Activated CD4-positive, CD25-positive, alpha-beta regulatory T cell (primary cell): ENCODE measurements at places on chromosomes 7 and 10.

DNA sequence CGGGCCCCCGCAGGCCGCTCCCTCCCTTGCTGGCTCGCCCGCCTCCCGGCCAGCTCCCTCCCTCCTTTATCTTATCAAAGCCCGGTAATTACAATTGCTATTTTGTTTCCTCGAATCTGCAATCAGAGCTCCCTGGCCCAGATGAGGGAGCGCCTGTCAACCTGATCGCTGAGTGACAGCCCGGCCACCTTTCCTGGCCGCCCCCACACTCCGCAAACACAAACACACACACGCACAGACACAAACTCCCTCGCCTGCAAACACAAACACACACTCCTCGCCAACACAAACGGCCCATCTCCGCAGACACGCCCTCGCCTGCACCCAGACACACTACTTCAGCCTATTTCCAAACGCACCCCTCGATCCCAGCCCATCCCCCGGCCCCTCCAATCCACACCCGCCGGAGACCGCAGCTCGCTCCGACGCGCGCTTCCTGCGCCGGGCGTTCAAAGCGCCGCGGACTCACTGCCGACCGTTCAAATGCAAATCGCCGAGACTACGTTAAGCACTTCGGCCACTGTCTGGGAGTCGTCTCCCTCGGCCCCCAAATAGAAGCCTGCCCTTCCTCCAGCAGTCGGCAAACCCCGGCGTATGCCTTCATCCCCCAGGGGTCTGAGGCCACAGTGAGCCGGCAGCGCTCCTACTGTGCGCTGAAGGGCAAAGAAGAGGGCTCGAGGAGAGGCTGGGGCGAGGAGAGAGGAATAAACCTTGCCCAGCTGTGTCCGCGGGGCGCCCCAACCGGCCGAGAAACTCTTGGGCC is 3.0 kb upstream of the FGF8 start:
- DNase-seq, result no peak

DNA sequence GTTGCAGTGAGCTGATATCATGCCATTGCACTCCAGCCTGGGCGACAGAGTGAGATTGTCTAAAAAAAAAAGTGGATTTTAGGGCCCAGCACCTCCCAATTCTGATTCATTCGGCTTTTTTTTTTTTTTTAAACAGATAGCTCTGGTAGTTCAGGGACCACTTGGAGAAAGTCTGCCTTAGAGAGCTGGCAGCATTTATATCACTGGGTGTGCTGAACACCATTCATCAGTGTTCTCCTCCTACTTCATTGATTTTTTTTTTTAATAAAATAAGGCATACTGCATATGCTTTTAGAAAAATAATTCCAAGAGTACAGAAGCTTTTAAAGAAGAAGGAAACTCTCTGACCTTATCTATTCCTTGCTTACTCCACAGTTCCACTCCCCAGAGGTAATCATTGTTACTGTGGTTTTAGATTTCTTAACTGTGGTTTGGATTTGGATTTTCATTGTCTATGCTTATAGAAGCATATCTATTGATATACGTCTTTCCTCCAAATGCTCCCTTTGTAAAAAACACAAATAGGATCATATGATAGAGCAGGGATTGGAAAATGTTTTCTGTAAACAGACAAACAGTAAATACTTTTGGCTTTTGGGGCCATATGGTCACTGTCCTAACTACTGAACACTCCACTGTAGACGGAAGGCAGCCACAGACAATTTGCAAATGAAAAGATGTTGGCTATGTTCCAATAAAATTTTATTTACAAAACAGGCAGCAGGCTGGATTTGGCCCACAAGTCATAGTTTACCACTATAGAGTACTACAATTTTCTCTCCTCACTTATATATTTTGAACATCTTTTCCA is 21.1 kb upstream of the SAR1A start:
- no peak for DNase-seq

- no peak for DNase-seq
Observed at GRCh38 chr10:84397735-84398144, 69.4 kb downstream of the CCSER2 start.

GRCh38 chr10:86264481-86265231 is 101.9 kb downstream of the GRID1 start:
- DNase-seq, result no peak

DNA sequence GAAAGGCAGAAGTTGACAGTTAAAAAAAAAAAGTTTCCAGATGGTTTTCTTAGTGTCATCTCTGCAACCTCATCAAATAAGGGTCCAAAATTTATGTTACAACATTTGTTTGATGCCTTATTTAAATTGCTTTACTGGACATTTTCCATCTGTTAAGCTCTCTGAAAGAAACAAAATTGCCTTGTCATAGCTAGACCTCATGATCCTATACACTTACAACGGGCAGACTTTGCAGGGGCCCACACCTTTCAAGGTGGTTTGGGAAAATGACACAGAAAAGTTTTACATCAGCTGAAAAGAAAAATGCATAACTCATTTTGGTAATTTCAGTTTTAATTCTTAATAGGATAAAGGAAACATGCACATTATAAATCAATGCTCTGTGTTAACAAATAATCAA is 1.4 kb upstream of the TES start:
- DNase-seq, result no peak

DNA sequence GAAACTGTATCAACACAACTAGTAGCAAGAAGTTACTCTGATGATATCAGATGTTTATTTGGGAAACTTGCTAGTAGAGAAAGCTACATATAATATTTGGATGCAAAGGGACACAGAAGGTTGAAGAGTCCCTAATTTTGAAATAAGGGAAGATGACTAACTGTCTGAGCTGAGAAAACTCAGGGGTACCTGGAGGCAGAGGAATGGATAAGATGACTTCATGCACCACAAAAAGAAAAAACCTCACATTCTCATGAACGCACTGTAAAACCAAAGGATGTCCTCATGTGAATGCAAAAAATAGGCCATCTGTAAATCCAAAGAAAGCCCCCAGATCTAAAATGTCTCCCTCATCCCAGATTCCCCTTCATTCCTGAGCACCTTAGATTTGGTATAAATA is 29.3 kb downstream of the PRSS2 start:
- DNase-seq, result no peak

DNA sequence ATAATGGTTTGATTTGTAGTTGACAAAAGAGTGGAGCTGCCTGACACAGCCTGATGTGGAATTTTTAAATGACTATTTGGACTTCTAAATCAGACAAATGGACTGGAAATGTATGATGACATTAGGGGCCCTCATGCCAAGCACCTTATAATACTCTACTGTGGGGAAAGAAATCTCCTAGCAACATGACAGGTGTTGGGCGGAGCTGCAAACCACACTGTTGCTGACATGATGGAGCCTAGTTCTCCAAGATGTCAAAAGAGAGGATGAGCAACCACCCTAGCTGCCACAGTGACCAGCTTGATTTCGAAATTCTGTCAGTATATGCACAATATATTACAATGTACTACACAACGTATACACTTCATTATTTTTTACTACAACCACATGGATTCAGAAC is 65.8 kb downstream of the RHOBTB1 start:
- no peak for DNase-seq

- DNase-seq, result no peak
Observed at GRCh38 chr7:149877890-149878522, 4.2 kb downstream of the ATP6V0E2 start.

GRCh38 chr10:109906316-109906715 is 17.0 kb downstream of the XPNPEP1 start:
- DNase-seq, result no peak

GRCh38 chr7:16317406-16317805 is 103.9 kb downstream of the CRPPA start:
- no peak for DNase-seq

DNA sequence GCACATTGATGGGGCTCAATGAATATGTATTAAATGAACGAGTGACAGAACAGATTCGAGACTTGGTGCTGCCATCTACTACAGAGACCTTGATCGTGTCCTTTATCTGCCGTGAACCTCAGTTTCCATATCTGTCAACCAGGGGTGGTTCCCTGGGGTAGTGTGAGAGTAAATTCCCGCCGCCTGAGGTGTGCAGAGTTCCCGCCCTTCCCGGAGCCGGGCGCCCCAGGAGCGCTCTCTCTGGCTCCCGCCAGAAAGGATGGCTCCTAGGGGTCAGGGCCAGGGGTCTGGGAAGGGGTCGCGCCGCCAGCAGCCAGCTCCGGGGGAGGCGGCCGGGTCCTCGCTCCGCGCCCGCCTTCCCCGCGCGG is 333 bp upstream of the PLCE1 start:
- no peak for DNase-seq

- DNase-seq, result no peak
Observed at GRCh38 chr7:134710854-134711624, 64.4 kb downstream of the BPGM start.

DNA sequence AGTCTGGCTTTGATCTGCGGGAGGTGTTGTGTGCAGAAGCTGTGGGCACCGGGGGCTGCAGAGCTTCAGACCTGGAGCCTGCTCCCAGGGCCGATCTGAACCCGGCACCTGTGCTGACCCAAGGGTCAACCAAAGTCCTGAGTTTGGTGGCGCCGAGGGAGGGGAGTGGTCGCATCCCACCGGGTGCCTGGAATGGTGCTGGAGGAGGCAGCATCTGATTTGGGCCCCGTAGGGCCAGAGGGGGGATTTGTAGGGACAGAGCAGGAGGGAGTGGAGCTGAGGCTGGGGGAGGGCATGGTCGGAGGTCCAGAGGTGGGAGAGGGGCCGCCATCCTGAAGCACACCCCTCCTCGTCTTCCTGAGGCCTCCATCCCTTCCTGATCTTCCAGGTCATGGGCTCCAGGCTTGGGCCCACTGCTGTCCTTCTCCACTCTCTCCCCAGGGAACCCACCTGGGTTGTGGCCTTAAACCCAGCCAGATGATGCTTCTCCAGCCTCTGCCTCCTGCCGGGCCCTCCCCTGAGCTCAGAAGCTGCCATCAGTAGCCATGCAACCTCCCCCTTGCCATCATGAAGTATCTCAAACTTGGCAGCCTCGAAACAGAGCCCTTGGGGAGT is 112.9 kb downstream of the LHPP start:
- no peak for DNase-seq

DNA sequence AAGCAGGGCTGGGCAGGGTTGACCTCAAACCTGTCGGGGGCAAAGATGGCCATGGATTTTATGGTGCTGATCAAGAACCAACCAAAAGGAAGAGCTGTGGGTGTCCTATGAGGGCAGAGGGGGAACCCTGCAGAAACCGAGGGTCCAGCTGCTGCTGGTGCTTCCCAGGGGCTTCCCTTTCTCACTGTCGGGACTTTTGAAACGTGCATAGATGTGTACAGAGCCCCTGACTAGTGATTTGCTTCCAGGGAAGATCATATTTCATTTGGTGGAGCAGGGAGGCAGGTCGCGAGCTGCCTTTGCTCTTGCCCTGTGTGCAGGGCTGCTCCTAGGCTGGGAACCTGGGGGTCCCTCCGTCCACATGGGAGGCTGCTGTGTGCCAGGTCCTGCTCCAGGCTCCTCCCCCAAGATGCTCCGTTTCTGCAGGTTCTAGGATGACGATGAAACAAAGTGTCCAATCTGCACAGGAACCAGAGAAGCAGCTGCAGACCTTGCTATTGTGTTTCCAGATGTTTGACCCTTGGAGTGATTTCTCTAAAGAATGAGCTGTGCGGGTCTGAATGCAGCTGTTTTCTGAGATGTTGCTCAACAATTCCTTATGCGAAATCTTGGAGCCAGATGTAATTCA is 9.4 kb upstream of the INPP5A start:
- no peak for DNase-seq

DNA sequence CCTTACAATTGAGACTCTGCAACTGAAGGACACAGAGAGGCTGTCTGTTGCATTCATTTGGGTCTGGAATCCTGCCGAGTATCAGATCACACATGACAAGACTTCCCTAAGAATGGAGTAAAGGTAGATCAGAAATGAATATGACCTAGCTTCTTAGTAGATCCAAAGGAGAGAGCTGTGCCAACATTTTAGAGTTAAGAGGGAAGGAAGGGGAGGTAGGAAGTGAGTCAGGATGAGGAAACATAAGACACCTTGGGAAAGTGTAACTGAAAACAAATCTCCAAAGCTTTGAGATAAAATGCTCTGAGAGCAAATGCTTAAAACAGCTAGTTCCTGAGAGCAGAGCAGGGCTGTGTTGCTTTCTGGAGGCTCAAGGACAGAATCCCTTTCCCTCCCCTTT is 6.1 kb upstream of the SLC25A13 start:
- no peak for DNase-seq
